ENCODE measurements at places on chromosomes 16 and 17. TPM values are rescaled to one million over a fixed set of nuclear protein-coding genes. Genes with fewer than 3 reads are reported as not detected.

- no peak for DNase-seq
Observed at GRCh38 chr16:85626191-85626981, 13.3 kb downstream of the GSE1 start.

DNA sequence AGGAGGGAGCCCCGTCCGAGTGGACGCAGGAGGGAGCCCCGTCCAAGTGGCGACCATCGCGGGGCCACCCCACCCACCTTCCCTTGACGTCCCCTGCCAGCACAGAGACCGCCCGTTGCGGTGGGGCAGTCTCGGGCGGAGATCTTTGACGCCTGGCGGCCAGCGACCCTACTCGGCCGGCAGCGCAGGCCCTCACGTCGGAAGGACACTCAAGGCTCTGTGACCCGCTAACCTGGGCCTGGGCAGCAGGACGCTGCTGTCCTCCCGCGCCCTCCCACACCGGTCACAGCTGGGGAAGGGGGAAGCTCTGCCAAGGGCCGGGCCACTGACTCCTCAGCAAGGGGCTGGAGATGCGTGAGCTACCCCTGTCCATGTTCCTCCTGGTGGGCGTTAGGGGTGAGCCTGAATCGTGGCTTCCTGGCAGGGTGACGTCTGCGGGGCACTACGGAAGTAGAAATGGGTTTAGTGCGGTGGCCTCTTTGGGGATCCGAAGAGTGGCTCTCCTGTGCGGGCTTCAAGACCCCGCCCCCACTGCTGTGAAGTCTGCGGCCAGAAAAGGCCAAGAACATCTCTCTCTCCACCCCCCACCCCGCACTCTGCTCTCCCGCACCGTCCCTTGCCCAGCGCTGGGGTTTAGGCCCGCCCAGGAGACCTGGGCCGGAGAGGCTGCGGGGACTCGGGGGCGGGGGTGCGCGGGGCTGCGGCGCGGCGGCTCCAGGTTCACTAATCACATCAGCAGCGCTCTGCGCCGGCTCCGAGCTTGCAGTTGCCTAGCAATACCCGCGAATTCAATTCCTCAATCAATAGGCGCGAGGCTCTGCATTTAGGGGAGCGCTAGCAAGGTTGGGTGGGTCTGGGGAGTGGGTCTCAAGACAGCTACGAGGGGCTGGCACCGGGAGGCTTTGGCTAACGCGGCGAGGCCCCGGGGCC lies 5.8 kb downstream of the CBX8 start:
- DNase-seq = no peak

- DNase-seq = no peak
Observed at GRCh38 chr17:77736721-77737120, 221.8 kb upstream of the TNRC6C start.

DNA sequence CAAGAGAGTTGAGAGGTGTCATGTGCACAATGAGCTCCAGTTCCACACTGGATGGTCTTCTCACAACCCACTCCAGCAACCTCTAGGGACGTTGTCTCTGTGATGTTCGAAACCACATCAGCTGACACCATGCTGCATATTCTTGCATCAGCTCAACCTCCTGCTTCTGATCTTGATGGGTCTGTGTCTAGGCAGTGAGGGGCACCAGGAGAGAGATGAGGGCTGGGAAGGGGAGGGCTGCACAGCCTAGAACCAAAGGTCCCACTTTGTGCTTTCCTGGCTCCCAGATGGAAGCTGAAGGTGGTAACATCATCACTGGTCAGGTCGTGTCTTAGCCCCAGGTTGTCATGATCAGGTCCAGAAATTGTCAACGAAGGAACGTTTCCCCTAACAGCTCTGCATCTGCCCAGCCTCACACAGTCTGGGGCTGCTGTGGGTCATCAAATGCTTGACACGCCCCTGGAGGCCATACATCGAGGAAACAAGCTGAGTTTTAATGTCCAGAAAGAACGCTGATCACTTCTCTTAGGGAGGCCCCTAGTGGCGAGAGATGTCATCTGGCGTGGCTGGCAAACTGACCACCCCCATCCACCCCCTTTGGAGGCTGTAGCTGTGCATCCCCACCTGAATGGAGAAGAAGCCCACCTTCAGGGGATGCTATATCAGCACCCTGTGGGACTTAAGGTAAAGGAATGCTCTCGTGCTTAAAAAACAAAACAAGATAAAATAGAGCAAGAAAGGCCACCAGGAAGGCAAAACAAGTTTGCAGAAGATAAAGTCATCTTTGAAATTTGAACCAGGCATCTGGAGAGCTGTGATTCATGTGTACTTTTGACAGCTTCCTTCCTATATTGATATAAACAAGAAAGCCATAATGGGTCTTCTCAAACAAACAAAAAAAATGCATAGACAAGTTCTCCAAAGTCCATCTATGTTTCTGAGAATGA lies 58.3 kb downstream of the WIPI1 start:
- peak; percentile 55 for DNase-seq

- DNase-seq = no peak
Observed at GRCh38 chr16:65861131-65861731, 505.3 kb upstream of the CDH5 start.

The TANGO6 gene
- total RNA-seq = 21.1 TPM

DNA sequence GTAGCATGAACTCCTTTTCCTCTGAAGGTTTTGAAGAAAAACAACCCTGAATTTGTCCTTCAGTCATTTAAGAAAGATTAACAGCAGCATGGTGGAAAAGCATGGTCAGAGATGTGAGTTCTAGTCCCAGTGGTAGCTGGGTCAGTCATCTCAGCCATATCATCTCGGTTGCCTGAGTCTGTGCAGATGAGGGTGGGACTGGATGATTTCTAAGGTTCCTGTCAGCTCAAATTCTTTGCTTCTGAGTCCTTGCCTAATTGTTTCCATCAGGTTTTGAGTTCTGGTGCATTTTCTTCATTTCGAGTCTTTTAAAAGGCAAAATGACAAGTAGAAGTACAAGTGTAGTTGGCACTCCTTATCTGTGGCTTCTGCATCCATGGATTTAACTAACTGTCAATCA lies 63.9 kb downstream of the TNRC6C start:
- DNase-seq = no peak

DNA sequence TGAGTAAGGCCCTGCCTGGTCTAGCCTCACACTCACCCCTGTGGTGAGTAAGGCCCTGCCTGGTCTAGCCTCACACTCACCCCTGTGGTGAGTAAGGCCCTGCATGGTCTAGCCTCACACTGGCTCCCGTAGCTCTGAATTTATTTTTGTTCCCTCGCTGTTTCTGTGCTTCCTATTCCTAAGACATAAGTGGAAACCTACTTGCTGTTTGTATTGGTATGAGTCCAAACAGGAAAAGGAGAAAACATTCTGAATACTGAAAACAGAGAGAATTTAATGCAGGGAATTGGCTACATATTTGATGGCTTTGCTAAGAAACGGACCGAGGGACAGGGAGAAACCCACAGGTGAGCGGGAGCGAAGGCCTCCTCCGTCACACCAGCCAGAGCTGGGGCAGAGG lies 267.8 kb downstream of the FOXL1 start:
- no peak for DNase-seq

DNA sequence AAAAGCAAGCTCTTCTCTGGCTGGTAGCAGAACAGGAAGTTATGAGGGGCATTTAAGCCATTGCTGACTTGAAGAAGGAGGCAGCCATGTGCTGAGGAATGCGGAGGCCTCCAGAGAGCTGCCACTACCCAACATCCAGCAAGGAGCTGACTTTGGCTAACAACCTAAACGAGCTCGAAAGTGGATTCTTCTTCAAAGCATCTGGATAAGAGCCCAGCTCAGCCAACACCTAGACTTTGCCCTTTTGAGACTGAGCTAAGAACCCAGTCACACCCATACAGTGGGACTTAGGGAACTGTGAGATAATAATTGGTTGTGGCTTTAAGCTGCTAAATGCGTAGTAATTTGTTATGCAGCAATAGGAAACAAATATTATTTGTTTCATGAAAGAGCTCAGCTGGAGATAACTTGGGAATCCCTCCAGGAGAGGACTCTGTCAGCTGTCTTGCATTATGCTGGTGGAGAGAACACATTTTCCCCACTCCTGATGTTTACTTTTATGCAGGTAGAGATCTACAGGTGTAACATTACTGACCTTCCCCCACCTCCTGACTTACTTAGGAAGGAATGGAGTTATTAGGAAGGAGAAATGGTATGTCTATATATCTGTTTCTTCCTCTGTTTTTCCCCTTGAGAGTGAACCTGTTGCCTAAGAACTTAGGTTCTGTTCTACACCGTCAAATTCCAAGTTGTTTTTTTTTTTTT lies 52.7 kb upstream of the ZNF629 start:
- DNase-seq = no peak

DNA sequence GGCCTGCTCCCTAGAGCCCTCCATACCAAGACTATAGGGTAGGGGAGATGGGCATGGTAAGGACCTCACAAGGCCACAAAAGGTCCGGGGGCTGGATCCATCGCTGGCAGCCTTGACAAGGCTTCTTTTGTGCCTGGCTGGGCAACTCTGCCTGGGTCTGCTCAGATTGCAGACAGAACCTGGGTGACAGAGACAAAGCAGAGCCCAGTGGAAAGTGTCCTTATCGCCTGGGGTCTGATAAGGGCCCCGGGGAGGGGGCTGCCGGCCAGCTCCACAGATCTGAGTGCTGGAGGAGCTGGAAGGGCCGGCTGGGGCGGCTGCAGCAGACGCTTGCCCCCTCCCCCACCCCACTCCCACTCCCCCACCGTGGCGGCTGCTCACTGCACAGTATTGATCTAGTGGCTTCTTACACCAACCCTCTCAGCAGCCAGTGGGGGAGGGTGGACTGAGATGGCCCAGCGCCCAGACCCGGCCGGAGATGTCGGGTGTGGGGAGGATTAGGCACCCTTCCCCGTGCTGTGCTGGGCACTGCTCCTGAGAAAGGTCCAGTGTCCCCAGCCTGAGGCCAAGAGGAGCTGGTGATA lies 7.2 kb downstream of the MMP15 start:
- no peak for DNase-seq

The KRTAP2-1 gene
- total RNA-seq = not detected

- no peak for DNase-seq
Observed at GRCh38 chr16:70589998-70590471, 56.3 kb upstream of the IL34 start.

- no peak for DNase-seq
Observed at GRCh38 chr17:47225911-47226688, 17.0 kb downstream of the MYL4 start.

DNA sequence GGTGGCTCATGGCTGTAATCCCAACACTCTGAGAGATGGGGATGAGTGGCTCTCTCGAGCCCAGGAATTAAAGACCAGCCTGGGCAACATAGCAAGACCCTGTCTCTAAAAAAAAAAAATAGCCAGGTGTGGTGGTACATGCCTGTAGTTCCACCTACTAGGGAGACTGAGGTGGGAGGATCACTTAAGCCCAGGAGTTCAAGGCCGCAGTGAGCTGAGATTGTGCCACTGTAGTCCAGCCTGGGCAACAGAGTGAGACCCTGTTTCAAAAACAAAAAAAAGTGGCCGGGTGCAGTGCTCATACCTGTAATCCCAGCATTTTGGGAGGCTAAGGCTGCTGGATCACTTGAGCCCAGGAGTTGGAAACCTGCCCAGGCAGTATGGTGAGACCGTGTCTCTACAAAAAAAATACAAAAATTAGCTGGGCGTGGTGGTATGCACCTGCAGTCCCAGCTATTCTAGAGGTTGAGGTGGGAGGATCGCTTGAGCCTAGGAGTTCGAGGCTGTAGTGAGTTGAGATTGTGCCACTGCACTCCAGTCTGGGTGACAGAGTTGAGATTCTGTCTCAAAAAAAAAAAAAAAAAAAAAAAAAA lies 3.0 kb downstream of the C16orf54 start:
- no peak for DNase-seq

- DNase-seq = no peak
Observed at GRCh38 chr16:52283018-52283417, 263.9 kb downstream of the TOX3 start.

GRCh38 chr16:21943571-21943970 lies 9.6 kb upstream of the UQCRC2 start:
- no peak for DNase-seq

DNA sequence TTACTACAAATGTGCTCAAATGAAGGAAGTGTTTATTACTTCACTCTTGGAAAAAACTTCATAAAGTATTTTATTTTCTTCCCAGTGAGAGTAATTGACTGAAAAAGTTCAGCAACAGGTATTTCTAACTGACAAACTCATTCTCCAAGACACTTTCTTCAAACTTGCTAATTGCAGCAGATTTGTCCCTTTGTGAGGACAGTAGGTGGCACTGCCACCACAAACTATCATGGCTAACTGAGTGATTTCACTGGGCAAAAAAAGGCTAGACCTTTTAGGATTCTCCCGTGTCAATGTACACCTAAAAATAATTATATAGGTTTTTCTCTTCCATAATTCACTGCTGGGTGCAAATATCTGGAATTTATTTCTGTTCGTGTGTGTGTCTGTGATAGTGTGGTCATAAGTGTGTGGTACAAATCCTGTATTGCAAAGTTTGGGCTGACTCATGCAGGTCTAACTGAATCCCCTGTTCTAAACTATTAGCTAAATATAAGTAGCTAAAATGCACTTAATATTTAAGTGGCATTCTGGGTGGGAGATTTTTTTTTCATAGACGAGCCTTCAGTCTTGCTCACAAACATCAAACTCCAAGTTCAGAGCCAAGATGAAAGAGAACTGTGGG lies 3.9 kb downstream of the HS3ST3A1 start:
- DNase-seq = peak; percentile 14

DNA sequence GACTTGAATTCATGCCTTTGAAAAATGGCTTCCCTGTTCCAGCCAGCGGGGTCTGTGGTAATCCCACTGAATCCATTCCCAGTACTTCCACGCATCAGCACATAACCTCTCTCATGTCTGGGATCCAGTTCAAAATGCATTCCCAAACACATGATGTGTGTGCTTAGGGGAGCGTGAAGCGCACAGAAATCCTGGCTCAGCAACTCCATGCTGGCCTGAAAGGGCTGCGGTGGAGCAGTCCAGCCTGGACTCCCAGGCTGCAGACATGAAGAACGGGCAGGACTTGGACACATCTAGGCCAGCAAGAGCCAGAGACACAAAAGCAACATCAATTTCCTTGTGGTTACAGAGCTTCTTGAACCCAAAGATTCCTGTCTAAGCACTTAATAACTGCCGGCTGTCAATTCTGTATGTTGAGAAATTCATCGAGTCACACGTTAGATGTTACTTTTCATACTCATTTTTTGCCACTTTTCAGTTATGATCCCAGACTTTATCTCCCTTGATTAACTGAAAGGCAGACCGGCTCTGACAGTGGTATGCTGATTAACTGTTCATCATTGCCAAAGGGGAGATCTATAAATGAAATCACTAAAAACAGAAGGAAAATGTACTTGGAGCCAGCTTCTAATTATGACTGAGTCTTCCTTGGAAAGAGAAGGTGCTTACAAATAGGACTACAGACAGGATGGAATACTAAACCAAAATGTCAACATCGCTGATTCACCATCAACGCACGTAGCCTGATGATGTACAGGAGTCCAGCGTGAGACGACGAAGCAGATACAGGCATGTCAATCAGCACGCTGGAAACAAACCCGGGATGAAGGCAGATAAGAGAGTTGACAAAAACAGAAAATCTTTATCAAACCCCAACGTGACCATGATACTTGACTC lies 23.0 kb downstream of the NSMCE1 start:
- DNase-seq = no peak

- DNase-seq = no peak
Observed at GRCh38 chr17:57937492-57937891, 17.7 kb downstream of the CUEDC1 start.

The ZPBP2 gene
- not detected for total RNA-seq

GRCh38 chr17:65975878-65976277 lies 216.1 kb downstream of the CEP112 start:
- DNase-seq = no peak

The MAPT gene
- total RNA-seq = 13.0 TPM

- no peak for DNase-seq
Observed at GRCh38 chr16:48438414-48438813, 53.2 kb upstream of the SIAH1 start.

The ADAD2 gene
- not detected for total RNA-seq

The OR2C1 gene
- total RNA-seq = 0.16 TPM
